Left ventricle myocardium inferior (tissue), 1 donor: ENCODE measurements at places on chromosomes 5 and 9.

GRCh38 chr9:37371565-37372464 lies 50.7 kb upstream of the GRHPR start:
- no peak for DNase-seq

DNA sequence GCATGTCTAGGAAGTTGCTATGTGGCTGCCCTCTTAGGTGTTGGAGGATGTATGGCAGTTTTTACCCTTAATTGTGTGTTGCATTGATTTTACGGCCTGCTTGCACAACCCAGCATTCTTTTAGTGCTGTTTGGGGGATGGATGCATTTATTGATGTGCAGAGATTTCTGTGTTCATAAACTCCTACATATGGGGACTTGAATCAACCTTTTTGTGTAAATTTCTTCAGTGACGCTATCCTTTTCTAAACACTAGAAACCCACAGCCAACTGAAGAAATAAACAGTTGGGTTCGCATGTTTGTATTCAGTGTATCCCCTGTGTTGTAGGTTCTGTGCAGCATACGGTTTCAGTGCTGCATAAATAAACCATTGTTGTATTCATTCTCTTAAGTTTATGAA lies 263.7 kb downstream of the RASEF start:
- no peak for DNase-seq

- no peak for DNase-seq
Measured at GRCh38 chr9:118609355-118610044, 759.7 kb downstream of the BRINP1 start.

DNA sequence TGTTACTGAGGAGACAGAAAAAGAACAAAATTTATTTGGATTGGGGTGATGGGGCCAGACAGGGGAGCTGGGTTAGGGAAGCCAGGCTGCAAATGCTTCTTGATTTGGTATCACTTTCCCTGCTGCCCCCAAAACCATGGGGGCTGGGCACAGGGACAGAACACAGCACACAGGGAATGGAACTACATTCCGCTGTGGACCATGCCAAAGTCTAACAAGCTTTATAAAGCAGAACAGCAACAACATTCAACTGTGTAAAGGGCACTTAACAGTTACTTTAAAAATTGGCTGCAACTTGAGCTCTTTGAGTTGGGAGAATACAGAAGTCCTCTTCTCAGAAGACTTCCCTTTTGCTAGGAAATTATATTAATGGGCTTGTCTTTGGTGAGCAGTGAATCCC lies 23.8 kb downstream of the C5orf58 start:
- no peak for DNase-seq

- DNase-seq, result no peak
Measured at GRCh38 chr5:157867751-157868387, 8.9 kb upstream of the CLINT1 start.

DNA sequence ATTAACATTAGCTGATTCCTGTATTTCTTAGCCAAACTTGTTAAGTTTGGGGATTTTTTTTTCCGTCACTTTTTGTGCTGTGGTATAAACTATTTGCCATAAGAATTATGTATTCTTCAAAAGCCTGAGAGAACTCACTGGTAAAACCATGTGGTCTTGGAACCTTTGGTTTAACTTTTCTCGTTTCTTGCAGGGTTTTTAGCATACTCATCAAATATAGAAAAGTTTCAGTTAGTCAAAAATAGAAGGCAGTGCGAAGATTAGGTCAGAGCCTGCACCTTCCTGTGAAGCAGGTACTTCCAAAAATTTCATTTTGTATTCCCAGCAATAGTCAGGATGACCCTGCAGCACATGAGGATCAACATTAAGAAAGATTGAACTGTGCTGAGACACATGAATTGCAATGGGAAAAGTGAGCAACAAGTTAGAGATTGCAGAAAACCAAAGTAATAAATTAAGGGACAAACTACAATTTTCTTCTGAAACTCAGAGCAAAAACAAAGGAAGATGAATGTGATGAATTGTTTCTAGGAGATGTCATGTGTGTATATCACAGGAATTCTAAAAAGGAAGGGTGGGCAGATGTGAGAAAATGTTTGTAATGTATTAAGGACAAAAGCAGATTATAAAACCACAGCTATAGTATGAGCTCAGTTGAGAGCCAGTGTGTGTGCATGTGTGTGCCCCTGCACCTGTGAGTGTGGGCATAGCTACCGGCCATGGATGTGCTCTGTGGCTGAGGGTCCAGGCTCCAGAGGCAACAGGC lies 102.2 kb downstream of the ANGPTL2 start:
- DNase-seq, result no peak
